ENCODE measurements at places on chromosomes 3 and 15.

DNA sequence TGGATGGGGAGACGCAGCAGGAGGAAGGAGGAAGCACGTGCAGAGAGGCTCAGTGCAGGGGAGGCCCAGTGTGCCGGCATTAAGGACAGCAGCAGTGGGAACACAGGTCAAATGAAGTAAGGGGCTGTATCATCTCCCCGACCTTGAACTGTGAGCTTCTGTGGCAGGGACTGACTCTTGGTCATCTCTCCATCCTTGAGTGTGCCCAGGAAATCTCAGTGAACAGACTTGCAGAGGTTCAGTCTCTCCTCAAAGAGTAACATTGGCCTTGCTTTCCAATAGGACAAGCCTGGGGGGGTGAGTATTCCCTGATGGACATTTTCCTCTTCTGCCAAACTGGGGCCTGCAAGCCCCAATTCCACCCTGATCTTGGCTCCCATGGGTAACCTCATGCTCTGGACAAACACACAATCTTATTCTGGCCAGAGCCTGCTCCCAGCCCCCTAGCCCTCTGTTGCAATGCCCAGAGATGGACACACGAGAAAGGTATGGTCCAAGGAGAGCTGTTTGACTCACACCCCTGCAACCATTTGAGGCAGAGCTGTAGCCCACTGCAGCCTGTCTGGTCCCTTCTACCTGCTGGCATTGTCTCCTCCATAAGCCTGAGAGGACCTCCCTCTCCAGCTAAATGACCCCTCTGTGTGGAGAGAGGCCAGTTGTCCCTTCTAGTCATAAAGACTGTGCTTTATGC is 50.9 kb downstream of the TLE3 start:
- no peak for DNase-seq

GRCh38 chr3:96202181-96202580 is 612.2 kb upstream of the EPHA6 start:
- DNase-seq: no peak

DNA sequence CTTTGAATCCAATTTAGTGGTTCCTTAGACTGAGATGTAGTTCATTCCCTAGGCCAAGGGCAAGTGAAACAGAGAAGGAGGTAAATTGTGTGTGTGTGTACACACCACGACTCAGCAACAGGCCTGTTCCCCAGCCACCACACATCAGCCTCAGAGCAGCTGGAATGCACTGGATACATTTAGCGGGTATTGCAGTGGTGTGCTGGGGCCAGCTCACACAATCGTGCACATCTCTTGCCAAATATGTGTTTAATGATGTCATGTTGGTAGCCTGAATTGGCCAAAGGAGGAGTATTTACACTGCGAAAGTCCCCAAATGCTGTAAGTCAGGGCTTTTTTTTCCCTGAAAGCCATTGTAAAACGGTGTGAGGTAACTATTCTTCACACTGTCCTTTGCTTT is 82.3 kb downstream of the RBPMS2 start:
- no peak for DNase-seq

GRCh38 chr15:89163271-89164055 is 57.9 kb downstream of the RLBP1 start:
- no peak for DNase-seq

- no peak for DNase-seq
These were observed 12.2 kb upstream of the APOD start for GRCh38 chr3:195595785-195596531.

DNA sequence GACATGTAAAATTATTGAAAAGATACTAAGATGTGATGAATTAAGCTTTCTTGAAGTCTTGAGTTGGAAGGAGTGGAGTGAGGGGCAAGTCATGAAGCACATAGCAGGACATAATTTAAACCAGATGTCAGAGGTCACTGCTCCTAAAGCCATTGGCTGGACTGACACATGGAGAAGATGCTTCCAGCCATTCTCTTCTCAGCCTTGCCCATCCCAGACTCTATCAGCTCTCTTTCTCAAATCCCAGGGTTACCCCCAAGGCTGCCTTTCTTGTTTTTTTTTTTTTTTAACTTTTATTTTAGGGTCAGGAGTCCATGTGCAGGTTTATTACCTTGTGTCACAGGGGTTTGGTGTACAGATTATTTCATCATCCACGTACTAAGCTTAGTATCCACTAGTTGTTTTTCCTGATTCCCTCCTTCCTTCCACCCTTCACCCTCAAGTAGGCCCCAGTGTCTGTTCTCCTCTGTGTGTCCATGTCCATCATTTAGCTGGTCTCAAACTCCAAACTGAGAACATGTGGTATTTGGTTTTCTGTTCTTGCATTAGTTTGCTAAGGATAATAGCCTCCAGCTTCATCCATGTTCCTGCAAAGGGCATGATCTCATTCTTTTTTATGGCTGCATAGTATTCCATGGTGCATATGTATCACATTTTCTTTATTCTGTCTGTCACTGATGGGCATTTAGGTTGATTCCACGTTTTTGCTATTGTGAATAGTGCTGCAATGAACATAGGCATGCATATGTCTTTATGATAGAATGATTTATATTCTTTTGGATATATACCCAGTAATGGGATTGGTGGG is 18.9 kb downstream of the XIRP1 start:
- no peak for DNase-seq

- no peak for DNase-seq
These were observed 3.0 kb upstream of the SNX22 start for GRCh38 chr15:64148581-64148980.

Measured in GM13977 (cell line).